NCI-H446 (cell line): ENCODE measurements at places on chromosomes 2 and 18.

DNA sequence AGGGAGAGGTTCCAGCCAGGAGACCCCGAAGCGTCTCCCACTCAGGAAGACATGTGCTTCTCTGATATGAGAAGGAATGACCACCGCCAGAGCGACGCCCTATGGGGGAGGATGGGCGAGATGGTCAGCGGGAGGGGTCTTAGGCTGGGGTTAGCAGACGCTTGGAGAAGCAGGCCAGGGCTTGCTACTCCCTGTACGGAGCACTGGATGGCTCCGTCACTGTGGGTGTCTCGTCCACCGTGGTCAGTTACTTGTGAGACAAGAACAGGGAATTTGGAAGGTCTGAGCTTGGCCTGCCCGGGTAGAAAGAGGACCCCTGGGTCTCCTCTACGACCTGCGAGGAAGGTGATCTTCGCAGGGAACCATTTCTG is 39.8 kb downstream of the TMEM18 start:
- no peak for DNase-seq

DNA sequence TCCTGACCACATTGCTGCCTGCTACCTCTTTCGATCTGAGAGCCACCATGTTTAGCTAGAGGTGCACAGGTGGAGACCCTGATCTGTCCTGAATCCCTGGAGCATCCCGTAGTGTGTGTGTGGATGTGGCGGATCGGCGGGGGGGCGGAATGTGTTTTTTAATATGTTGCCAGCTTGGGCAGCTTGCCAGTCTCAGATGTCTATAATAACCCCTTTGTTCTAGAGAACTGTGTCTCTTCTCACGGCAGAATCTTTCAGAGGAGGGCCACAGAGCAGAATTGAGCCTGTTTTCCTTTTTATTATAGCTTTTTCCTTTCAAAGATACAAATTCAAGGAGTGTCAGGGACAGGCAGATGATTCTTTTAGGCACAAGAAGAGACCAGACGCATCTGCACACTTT is 934.1 kb upstream of the KLHL29 start:
- DNase-seq = no peak

- DNase-seq = no peak
These were observed 46.4 kb downstream of the ACKR3 start for GRCh38 chr2:236616031-236616430.

DNA sequence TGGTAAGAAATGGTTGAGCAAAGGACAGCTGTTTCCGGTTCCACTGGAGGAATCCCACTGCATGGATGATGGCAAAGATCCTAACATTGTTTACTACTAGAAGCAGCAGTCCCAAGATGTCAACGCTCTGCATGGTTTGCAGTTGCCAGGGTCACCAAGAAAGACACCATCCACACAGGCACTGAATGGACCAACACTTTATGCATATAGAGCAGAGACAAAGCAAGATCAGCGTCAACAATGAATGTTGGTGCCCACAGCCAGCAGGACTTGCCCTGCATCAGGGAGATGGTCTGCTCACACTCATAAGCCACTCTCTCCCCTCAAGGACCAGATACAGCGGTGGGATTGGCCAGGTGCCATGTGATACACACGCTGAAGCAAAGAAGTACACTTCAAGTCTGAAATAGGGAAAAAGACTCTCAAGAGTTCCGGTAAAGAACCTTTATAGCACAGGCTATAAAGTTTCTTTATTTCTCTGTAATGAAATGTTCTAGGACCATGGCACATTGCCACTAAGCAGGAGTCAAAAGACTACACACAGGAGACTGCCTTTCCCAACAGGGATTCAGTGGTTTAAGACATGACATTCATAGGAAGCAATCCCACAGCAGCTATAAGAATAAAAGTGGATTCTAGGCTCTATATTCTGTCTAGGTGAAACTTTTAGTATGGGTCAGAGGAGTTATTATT is 133.2 kb upstream of the EPHA4 start:
- no peak for DNase-seq

GRCh38 chr2:210262036-210262435 is 36.8 kb upstream of the ACADL start:
- no peak for DNase-seq

GRCh38 chr2:125959047-125959446 is 696.9 kb upstream of the GYPC start:
- no peak for DNase-seq

DNA sequence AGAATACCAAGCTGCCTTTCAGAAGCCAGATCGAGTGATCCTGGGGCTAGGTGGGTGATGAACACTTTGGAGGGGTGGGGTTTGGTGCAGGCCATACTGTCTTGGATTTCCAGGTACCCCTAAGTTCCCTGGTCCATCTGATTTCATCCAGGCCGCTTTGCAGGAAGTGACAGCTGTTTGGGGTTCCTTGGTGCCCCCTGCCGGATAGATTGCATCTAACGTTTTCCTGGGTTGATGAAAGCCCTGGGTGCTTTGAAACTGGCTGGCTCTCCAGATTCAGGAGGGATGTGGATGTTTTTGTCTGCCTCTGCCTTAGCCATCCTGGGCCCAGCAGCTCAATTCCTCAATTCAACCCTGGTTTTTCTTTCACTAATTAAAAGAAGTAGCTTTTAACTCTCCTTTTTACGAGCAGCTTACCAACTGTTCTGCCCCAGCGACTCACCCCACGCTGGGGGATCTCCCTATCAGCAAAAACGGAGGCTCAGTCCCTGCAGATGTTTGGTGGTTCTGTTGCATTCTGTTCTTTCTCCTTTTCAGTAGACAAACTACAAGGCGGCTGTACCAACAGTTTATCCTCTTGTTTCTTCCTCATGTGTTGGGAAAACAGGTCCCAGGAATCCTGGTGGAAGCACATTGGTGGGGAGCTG is 37.1 kb downstream of the ARHGEF4 start:
- peak; percentile 23 for DNase-seq

DNA sequence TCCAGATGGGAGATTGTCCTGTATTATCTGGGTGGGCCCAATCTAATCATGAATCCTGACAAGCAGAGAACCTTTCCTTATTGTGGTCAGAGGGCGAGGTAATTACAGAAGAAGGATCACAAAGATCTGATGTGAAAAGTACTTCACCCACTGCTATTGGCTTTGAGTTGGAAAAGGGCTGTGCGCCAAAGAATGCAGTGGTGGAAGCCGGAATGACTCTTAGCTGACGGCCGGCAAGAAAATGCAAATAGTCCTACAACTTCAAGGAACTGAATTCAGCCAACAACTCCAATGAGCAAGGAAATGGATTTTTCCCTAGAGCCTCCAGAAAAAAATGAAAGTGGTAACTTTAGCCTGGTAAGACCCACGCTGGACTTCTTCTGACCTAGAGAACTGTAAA is 67.3 kb downstream of the CTNNA2 start:
- DNase-seq = no peak

- DNase-seq = no peak
These were observed 65.2 kb downstream of the POU3F3 start for GRCh38 chr2:104919127-104919526.

DNA sequence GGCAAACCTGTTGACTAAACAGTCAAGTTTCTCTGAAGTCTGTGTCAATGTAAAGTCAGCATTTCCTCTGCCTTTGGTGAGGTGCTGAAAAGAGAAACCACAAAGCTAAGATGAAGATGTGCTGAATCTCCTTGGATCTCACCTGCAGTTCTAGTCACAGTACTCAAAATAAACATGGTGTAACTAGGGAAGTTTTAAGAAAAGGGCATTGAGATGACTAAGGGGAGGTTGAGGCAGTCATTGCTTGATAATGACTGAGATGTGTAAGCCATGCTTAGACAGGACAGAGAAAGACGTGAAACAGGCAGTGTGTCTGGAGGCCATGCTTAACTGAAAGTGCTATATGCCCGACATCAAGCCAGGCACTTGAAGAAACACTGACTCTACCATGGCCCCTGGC is 1010.0 kb upstream of the CELF4 start:
- no peak for DNase-seq

GRCh38 chr2:216773072-216773471 is 77.7 kb upstream of the IGFBP5 start:
- no peak for DNase-seq

- no peak for DNase-seq
These were observed 33.4 kb upstream of the MGAT5 start for GRCh38 chr2:134220344-134220974.

GRCh38 chr18:13791181-13791580 is 32.8 kb upstream of the MC5R start:
- no peak for DNase-seq

DNA sequence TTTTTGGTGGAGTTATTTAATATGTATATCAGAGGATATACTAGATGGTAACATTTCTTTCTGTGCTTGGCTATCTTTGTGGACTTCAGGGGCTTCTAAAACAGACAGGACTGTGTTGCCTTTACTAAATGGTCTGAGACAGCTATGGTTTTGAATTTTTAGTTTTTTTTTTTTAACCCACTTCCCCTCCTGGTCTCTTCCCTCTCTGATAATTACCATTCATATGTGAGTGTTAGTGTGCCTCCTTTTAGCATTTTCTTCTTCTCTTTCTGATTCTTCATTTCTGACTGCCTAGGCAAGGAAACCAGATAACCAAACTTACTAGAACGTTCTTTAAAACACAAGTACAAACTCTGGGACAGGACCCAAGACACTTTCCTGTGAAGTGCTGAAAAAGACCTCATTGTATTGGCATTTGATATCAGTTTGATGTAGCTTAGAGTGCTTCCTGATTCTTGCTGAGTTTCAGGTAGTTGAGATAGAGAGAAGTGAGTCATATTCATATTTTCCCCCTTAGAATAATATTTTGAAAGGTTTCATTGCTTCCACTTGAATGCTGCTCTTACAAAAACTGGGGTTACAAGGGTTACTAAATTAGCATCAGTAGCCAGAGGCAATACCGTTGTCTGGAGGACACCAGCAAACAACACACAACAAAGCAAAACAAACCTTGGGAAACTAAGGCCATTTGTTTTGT is 52.7 kb downstream of the SMAD4 start:
- DNase-seq = no peak

DNA sequence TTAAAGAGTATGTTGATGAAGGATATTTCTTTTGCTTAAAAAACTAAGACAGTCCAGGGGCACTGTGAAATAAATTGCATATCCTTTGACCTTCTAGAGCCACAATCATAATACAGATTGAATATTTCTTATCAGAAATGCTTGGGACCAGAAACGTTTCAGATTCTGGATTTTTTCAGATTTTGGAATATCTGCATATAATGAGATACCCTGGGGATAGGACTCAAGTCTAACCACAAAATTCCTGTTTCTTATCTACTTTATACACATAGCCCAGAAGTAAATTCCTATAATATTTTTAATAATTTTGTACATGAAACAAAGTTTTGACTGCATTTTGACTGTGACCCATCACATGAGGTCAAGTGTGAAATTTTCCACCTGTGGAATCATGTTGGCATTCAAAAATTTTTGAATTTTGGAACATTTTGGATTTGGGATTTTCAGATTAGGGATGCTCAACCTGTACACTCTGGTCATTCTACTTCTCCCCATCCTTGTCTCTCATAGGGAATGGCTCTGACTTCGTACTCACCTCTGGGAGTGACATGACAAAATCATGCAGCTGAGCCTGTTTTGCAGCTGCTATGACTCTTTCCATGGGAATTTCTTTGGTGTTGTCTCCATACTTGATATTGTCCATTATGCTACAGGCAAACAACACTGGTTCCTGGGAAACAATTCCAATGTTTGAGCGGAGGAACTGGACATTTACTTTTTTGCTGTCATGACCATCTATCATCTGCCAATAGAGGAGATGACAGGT is 25.7 kb downstream of the G6PC2 start:
- DNase-seq = no peak
